Fibroblast of pulmonary artery (primary cell): ENCODE measurements at places on chromosomes 1 and 21.

GRCh38 chr21:40853956-40854688, 7.2 kb upstream of the DSCAM start:
- no peak for DNase-seq

DNA sequence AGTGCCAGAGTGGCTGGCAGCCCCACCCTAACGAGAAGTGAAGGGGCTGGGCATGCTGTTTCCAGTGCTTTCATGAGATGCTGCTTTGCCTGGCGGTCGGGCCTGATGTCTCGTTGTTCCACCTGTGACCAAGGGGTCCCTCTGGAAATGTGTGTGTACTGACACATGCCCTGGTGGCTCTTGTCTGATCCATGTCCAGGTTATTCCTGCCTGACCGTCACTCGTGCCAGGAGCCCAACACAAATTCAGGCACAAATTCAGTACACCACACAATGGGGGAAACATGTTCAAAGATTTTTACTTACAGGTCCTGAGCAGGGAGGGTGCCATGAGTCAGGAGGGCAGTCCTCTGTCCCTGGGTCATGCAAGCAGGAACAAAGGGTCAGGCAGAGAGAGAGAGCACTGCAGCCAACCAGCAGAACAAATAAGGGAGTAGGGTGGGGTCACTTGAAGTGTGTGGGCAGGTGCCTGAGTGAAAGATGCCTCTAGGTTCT, 76.3 kb downstream of the ADARB1 start:
- no peak for DNase-seq

DNA sequence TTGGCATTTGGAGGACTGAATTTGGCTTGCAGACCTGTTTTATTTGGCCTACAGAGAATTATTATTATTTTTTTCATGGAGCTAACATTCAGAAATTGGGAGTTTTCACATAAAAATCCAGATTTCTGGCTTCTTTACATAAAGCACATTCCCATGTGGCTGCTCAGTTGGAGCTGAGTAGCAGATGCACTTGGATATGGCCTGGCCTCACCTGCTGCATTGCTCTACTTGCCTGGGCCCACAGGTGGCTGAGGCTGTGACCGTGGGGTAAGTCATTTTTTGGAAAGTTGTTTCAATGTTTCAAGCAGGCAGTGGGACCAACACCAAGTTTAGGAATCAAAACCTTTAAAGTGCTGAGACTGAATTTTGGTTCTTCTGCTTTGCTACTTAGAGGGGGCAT, 56.7 kb downstream of the GADD45A start:
- no peak for DNase-seq

DNA sequence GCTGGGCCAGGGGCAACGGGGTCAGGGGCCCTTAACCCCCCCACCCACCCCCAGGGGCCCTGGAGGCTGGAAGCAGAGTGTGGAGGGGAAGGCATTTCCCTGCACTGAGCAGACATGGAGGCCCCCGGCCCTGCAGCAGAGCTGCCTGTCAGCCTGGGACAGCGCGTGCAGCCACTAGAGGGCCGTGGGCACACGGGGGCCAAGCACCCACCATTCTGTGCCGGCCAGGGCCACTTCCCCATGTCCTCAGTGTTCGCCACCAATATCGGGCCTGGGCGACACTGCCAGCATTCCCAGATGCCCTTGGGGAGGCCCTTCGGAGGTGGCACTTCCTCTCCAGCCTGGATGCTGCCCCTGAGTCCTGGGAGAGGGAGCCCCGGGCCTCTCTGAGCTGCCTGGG, 23.2 kb upstream of the ARHGEF16 start:
- DNase-seq, result no peak

- no peak for DNase-seq
Measured at GRCh38 chr1:51578383-51579109, 38.3 kb upstream of the OSBPL9 start.

DNA sequence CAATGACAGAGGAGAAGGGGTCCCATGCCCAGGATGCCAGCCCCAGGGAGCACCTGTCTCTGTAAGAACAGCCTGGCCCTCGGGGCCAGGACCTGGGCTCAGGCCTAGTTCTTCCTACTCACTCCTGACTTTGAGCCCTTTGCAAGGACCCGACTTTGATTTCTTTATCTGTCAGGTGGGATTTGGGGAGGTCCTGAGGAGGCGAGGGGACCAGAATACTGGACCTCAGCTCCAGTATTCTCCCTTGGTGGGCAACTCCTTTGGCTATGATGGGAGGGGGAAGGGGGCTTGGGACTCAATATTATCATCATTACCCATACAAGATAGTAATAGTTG, 18.1 kb downstream of the KCNQ4 start:
- no peak for DNase-seq

- DNase-seq, result peak; percentile 3
Measured at GRCh38 chr1:190416239-190416638, 61.4 kb downstream of the BRINP3 start.

DNA sequence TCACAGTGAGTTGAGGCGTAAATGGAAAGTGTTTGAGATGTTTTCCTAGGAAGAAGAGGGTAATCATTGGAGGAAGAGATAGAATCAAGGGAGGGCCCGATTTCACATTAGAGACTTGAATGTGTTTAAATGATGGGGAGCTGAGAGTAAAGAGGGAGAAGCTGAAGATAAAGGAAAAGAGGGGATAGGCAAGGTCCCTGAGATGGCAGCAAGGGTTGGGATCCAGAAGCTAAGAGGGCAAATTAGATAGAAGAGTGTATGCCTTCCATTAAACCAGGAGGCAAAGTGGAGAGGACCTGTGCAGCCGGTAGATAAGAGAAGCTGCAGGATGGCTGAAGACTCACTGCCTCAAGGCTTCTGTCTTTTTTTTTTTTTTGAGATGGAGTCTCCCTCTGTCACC, 21.6 kb upstream of the CSF1 start:
- DNase-seq, result no peak

GRCh38 chr1:228131766-228132165, 8.3 kb upstream of the GUK1 start:
- no peak for DNase-seq

DNA sequence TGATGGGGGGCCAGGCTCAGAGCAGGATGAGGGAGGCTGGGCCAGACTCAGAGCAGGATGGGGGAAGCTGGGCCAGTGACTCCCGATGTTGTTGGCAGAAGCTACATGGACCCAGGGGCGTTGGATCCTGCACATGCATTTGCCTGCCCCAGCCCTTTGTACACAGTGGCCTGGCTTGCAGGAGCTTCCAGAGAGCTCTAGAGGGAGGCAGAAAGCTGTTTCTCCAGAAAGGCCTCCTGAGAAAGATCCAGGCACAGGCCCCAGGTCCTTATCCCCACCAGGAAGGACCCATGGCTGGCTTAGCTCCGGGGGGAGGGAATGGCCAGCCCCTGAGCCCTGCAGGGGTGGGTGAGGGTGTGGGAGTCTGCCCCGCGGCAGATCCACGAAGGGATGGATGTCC, 106.6 kb upstream of the ACTRT2 start:
- no peak for DNase-seq

GRCh38 chr21:38944903-38945302, 139.2 kb downstream of the ETS2 start:
- DNase-seq, result no peak

- no peak for DNase-seq
Measured at GRCh38 chr21:45598666-45599065, 44.9 kb upstream of the PCBP3 start.

- no peak for DNase-seq
Measured at GRCh38 chr1:211331011-211331709, 4.5 kb downstream of the TRAF5 start.

- DNase-seq, result peak; percentile 29
Measured at GRCh38 chr1:171590022-171590421, 32.0 kb upstream of the MYOCOS start.

GRCh38 chr1:220046052-220046930, at the start of gene EPRS1:
TSS of gene EPRS1 (minus strand) at chr1:220046505. CDS start at chr1:220046388, 117 bp downstream.
- DNase-seq, result peak; percentile 99

DNA sequence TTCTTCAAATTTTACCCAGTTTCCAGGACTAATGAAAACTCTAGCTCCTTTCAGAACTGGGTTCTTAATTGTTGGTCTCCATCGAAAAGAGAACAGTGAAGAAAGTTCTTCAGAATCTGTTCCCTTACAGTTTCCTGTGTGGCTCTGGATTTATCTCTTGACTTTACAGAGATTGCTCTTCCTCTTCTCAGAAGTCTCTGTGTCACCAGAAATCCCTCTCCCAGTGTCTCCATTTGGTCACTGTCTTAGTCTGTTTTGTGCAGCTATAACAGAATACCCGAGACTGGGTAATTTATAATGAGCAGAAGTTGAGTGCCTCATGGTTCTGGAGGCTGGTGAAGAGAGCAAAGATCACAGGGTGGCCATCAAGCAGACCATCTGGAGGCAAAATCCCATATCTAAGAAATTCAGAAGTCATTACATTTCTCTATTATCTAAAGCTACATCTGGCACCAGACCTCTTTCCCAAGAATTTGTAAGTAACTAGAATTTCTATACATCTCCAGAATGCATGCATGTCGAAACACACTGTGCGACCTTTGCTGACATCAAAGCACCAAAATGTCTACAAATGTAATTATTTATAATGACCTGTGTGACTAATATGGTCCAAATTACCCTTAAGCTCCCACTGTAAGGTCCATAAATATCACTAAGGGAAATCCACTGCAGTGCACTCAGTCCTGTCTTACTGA, 65.4 kb upstream of the KRTAP19-8 start:
- no peak for DNase-seq

GRCh38 chr1:234585330-234586055, 24.5 kb downstream of the IRF2BP2 start:
- peak; percentile 50 for DNase-seq

DNA sequence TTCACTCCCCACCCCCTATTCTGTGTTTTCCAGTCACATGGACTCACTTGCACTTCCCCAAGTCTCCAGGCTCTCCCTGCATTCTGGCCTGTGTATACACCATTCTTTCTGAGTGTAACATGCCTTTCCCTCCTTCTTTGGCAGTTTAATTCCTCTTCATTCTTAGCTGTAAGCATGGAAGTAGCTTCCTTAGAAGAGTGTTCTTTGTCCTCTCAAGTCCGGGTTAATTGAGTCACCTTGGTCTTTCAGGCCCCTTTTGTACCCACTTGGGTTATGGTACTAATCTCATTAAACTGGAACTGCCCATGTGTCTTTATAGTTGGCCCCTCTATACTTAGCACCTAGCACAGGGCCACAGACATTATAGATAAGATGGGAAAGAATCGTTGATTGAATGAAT, 525.3 kb upstream of the ADGRL4 start:
- DNase-seq, result no peak

DNA sequence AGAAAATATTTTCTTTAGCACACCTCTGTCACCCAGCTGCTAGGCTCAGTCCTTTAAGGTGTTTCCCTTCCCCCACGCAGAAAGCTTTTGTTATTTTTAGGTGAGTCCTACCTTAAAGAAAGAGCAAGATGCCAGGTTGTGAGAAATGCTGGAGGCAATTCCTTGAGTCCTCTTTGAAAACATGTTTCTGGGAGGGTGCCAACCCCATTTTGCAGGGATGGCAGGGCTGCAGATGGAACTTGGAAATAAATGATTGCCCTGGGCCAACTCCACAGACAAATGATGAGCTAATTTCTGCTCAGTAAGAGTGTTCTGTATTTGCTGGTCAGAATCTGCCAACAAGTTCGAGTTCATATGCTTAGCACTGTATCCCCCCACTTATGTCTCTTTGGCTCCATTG, 119.2 kb upstream of the RAB3GAP2 start:
- no peak for DNase-seq

GRCh38 chr1:162389021-162389818, 7.7 kb downstream of the C1orf226 start:
- DNase-seq, result no peak

GRCh38 chr1:185739967-185740366, 5.8 kb downstream of the HMCN1 start:
- no peak for DNase-seq

DNA sequence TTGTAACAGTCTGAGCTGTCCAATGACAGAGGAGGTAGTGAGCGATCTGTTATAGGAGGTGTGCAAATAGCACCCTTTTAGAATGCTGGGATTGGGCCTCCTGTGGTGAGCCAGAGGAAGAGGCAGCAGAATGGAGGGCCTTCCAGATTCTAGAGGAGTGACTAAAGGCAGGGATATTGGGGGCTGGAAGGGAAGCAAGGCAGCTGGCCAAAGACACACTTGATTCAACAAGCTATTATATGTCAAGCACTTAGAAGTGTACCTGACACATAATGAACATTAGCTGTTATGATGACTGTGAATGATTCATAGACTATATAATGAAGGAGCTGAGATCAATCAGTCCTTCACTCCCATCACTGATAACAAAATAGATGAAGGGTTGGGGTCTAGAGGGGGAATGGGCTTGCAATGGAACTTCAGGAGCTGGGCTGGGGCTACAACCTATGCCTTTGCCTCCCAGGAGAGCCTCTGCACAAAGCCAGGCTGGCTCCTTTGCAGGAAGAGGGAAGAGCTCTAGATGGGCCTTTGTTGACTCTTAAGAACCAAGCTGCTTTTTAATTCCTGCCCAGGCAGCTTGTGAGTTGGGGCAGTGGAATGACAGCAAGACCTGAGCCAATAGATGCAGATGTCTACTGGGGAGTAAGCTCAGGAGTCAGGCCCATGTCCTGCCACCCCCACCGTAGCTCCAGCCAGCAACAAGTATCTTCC, 2.3 kb upstream of the MKNK1 start:
- no peak for DNase-seq

- no peak for DNase-seq
Measured at GRCh38 chr21:22062472-22063139, 1064.4 kb downstream of the NCAM2 start.

- no peak for DNase-seq
Measured at GRCh38 chr1:234973426-234974250, 155.0 kb downstream of the TOMM20 start.

DNA sequence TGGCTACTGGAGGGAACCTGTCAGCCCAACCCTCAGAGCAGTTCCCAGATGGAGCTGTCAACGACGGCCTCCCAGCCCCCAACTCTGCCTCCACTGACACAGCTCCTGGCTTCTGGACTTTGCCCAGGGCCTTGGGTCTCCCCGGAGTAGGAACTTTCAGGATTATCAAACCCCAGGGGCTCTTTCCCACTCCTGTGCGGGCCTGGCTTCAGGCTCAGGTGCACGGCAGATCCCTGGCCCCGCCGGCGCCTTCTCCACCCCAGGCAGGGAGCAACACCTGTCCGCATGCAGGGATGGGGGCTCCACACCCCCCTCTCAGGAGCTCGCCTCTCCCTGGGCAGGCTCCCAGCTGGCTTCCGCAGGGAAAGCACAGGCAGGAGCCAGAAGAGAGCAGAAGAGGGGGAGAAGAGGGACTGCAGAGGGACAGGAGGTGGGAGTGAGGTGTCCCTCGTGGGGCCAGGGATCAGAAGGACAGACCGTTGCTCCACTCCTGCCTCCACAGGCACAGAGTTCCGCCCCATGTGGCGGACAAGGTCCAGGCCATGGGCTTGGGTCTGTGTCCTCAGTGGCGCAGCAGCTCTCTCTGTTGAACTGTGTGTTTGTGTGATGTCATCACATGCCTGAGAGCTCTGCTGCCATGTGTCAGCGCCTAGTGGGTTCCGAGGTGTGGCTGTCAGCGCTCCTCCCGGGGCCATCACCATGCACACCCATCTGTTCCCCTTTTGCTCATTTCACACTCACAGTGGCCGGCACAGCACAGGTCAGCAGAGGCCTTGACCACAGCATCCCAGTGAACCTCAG, 107.7 kb downstream of the PDE9A start:
- DNase-seq, result no peak
